ENCODE measurements at places on chromosomes 1 and 21. TPM values are rescaled to one million over a fixed set of nuclear protein-coding genes. Genes with fewer than 3 reads are reported as not detected.

DNA sequence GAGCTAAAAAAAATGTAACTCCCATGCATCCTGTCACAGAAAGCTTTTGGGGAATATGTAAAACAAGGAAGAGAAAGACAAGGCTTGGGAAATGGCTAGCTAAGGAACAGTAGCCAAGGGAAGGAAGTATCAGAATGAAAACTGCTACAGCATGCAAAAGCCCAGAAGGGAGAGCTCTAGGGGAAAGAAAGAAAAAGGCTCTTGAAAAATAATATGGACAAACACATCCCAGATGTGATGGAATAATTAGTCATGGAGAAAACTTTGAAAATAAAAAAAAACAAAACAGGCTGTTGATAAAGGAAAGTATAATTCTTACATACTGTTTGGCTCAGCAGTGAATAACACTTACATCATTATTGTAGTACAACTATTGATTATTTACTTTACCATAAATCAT lies 47.9 kb upstream of the VCAM1 start:
- H3K27ac ChIP-seq: no peak overlapping the region
- DNase-seq: no peak
- H3K4me1 ChIP-seq: no peaks in the 10 kb centered on the region
- no peaks in the 10 kb centered on the region for H3K36me3 ChIP-seq

DNA sequence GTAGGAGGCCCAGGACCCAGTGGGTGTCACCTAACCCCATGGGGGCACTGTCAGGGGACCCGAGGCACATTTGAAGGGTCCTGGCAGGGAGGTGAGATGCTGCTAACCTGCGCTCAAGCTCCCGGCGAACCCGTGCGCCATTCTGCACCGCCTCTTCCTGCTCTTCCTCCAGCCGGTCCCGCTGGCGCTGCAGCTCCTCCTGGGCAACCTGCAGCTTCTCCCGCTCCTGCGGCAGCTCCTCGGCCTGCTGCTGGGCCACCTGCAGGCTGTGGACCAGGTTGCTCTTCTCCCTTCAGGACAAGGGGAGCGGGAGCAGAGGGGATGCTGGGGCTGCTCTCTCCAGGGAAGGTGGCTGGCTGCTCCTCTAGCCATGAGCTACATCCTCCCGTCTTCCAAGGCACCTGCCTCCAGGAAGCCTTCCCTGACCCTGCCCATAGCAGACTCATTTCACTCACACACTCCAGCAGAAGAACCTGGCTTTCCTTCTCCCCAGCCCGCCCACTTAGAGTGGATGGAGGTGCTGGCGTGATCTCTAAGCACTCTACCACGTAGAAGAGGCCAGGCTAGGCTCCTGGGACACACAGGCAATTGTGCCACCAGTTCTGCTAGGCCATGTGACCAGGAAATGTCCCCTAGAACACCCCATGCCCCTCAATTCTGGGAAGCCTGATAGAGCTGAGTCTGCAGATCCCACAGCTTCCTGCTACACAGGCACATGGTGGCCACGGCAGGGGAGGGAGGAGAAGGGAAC lies 15.2 kb upstream of the NBPF1 start:
- H3K36me3 ChIP-seq: peaks cover 56% of the 10 kb centered on the region
- no peaks in the 10 kb centered on the region for H3K27me3 ChIP-seq
- no peak for DNase-seq
- no peaks in the 10 kb centered on the region for H3K4me1 ChIP-seq
- H3K27ac ChIP-seq: no peak overlapping the region

GRCh38 chr1:172360985-172361384 lies 59.5 kb upstream of the C1orf105 start:
- no peak overlapping the region for H3K4me3 ChIP-seq
- H3K27me3 ChIP-seq: no peaks in the 10 kb centered on the region
- H3K4me1 ChIP-seq: peaks cover 40% of the 10 kb centered on the region
- no peak overlapping the region for H3K27ac ChIP-seq

DNA sequence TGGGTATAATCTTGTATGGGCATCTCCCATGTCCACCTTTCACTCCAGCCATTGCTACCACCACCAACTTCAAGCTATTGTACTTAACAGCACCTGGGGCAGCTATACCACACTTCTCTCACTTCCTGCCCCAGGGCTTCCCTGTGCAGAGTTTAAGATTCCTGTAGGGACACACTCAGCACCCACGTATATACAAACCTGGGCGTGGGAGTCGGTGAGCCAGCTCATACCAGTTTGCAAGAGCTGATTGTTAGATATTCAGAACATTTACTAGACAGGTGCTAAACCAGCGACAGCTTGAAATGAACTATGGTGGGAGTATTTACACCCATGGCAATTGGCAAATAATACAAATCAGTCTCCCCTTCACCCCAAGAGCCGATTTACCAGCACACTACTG lies 114.8 kb upstream of the CSF3R start:
- no peak overlapping the region for H3K27ac ChIP-seq
- no peaks in the 10 kb centered on the region for H3K27me3 ChIP-seq
- no peak overlapping the region for H3K4me3 ChIP-seq

GRCh38 chr21:37983336-37984095 lies 67.3 kb upstream of the KCNJ6 start:
- no peaks in the 10 kb centered on the region for H3K4me1 ChIP-seq
- no peak overlapping the region for H3K4me3 ChIP-seq
- no peaks in the 10 kb centered on the region for H3K27me3 ChIP-seq
- H3K36me3 ChIP-seq: no peaks in the 10 kb centered on the region
- no peak for DNase-seq

DNA sequence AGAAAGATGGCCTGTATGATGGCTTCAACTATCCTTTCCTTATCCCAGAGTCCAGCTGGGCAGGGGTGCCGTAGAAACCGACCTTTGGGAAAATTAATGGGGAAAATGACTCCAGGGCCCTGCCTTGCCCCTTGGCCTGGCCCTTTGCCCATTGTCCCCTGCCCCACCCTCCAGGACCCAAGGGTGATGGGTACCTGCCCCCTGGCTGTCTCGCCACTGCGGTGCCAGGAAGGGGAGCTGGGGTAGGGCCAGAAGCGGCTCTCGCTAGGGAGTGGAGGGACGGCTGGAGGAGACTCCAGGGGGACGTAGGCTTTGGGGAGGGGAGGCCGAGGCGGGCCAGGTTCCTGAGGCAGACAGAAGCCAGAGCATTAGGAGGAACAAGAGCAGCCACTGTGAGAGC lies 29.1 kb upstream of the GOLT1A start:
- no peak overlapping the region for H3K4me3 ChIP-seq
- no peaks in the 10 kb centered on the region for H3K4me1 ChIP-seq
- DNase-seq: no peak
- H3K27me3 ChIP-seq: no peaks in the 10 kb centered on the region
- H3K36me3 ChIP-seq: no peaks in the 10 kb centered on the region

GRCh38 chr1:55694310-55694801 lies 479.2 kb upstream of the USP24 start:
- no peaks in the 10 kb centered on the region for H3K4me1 ChIP-seq
- no peak overlapping the region for H3K27ac ChIP-seq
- H3K36me3 ChIP-seq: no peaks in the 10 kb centered on the region
- no peak overlapping the region for H3K4me3 ChIP-seq
- no peaks in the 10 kb centered on the region for H3K27me3 ChIP-seq

GRCh38 chr1:4724695-4725250 lies 70.4 kb downstream of the AJAP1 start:
- H3K27me3 ChIP-seq: no peaks in the 10 kb centered on the region
- H3K36me3 ChIP-seq: no peaks in the 10 kb centered on the region

DNA sequence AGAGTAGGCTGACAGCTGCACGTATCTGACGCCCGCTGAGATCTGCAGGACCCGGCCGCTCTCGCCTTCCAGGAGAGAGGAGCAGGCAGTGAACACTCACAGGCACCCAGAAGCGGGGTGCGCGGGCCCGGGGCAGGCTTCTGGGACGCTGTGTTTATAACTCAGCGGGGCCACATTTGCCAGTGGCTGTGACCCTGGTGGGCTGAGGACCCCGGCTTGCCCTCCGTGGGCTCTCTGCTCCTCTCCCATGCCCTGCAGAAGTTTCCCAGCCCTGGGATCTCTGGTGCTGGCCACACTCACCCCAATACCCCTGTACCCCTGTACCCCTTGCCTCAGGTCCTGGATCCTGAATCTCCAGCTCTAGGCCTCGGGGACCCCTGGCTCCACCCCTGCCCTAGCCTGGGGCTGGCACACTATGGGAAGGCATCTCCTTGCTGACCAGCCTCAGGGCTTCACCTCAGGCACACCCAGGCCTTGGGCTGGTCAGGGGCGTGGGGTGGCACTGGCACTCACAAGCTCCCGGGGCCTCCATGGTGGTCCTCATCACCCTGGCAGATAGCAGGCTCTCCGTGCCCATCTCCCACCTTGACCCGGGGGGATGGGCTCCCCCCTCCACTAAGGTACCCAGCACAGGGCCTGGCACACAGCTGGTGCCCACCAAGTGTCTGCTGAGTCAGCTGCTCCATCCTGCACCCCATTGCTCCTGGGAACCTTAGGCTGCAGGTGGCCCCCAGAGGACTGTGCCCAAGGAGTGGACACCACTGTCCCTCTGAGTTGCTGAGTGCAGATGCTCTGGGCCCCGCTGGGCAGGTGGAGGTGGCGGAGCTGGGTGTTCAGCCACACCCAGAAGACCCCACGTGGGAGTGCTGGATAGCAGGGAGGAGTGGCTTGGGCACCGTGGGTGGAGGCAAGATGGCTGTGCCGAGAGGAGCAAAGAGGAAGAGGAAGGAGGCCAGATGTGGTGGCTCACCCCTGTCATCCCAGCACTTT lies 32.4 kb downstream of the MORN1 start:
- H3K4me3 ChIP-seq: no peak overlapping the region
- DNase-seq: no peak
- H3K4me1 ChIP-seq: no peaks in the 10 kb centered on the region

- peak; percentile 45 for DNase-seq
- peak within 1 kb of the TSS; percentile 80 for H3K4me3 ChIP-seq
- peaks cover 40% of the 10 kb centered on the region for H3K4me1 ChIP-seq
- peak within 1 kb of the TSS; percentile 66 for H3K27ac ChIP-seq
- H3K36me3 ChIP-seq: no peaks in the 10 kb centered on the region
Measured at GRCh38 chr1:52601991-52602855, at the start of gene GPX7. TSS of gene GPX7 (plus strand) at chr1:52602371. CDS start at chr1:52602410, 39 bp downstream.

GRCh38 chr1:79041666-79042065 lies 35.1 kb upstream of the ADGRL4 start:
- H3K36me3 ChIP-seq: no peaks in the 10 kb centered on the region
- no peak overlapping the region for H3K27ac ChIP-seq
- H3K4me1 ChIP-seq: no peaks in the 10 kb centered on the region

GRCh38 chr21:42343101-42343500 lies 7.7 kb downstream of the TFF2 start:
- H3K27me3 ChIP-seq: no peaks in the 10 kb centered on the region
- H3K36me3 ChIP-seq: no peaks in the 10 kb centered on the region
- H3K27ac ChIP-seq: no peak overlapping the region
- H3K4me1 ChIP-seq: peaks cover 5% of the 10 kb centered on the region

GRCh38 chr1:21329209-21329844 lies 39.1 kb upstream of the ECE1 start:
- DNase-seq: no peak
- no peaks in the 10 kb centered on the region for H3K27me3 ChIP-seq
- H3K36me3 ChIP-seq: no peaks in the 10 kb centered on the region
- H3K27ac ChIP-seq: no peak overlapping the region
- peaks cover 69% of the 10 kb centered on the region for H3K4me1 ChIP-seq

GRCh38 chr1:220045356-220046051 lies 801 bp downstream of the EPRS1 start:
- peak overlapping the region; percentile 81 for H3K4me3 ChIP-seq
- H3K27me3 ChIP-seq: no peaks in the 10 kb centered on the region
- H3K36me3 ChIP-seq: no peaks in the 10 kb centered on the region
- DNase-seq: no peak
- H3K4me1 ChIP-seq: peaks cover 26% of the 10 kb centered on the region
- H3K27ac ChIP-seq: peak overlapping the region; percentile 87

DNA sequence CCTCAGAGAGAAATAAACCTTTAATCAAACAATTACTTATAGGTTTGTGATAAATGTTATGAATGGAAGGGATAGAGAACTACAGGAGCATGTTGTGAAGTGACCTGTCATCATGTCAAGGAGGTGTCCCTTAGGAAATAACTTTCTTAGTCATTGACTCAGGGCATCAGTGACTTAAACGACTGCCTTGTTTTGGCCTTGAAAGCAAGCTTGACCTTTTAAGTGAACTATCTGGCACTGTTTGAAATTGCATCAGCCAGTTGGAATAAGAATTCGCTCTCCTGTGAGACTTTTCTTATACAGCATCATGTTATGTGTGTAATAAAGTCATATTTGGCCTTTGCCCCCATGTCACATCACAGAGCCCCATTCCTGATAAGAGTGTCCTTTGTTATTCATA lies 30.9 kb downstream of the LRRC8B start:
- no peak overlapping the region for H3K27ac ChIP-seq
- H3K27me3 ChIP-seq: no peaks in the 10 kb centered on the region
- peaks cover 6% of the 10 kb centered on the region for H3K4me1 ChIP-seq
- H3K36me3 ChIP-seq: no peaks in the 10 kb centered on the region
- no peak for DNase-seq
- H3K4me3 ChIP-seq: no peak overlapping the region

- H3K27ac ChIP-seq: no peak overlapping the region
- H3K27me3 ChIP-seq: peaks cover 5% of the 10 kb centered on the region
- H3K36me3 ChIP-seq: no peaks in the 10 kb centered on the region
- no peaks in the 10 kb centered on the region for H3K4me1 ChIP-seq
- no peak for DNase-seq
Measured at GRCh38 chr1:51324251-51325010, 5.9 kb downstream of the TTC39A start.

DNA sequence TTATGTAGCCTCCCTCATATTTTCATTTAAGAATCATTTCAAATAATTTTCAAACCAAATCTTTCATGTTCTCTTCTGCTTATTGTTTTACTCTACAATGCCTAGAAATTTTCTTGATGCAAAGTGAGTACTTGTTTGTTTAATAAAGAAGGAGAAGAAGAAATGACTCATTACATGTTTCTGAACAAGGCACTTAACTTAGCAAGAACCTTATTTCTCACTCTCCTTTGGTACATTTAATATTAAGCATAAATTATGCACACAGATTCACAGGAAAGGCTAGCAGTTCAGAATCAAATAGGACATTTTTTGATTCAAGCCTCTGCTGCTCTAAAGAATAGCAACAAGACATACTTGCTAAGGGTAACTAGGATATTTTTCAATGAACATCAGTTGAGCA lies 9.1 kb downstream of the SCYL3 start:
- H3K36me3 ChIP-seq: peaks cover 15% of the 10 kb centered on the region
- H3K27ac ChIP-seq: no peak overlapping the region
- H3K27me3 ChIP-seq: no peaks in the 10 kb centered on the region
- no peak overlapping the region for H3K4me3 ChIP-seq
- no peaks in the 10 kb centered on the region for H3K4me1 ChIP-seq

- peaks cover 55% of the 10 kb centered on the region for H3K36me3 ChIP-seq
- H3K4me1 ChIP-seq: no peaks in the 10 kb centered on the region
- DNase-seq: no peak
- H3K27me3 ChIP-seq: no peaks in the 10 kb centered on the region
- H3K27ac ChIP-seq: no peak overlapping the region
Measured at GRCh38 chr21:32364796-32365195, 28.0 kb downstream of the URB1 start.

GRCh38 chr1:70504176-70504820 lies 93.2 kb downstream of the CTH start:
- no peak for DNase-seq
- no peaks in the 10 kb centered on the region for H3K36me3 ChIP-seq
- H3K27ac ChIP-seq: no peak overlapping the region
- H3K4me3 ChIP-seq: no peak overlapping the region

RWDD3 gene
- total RNA-seq: 13.0 TPM

PTCH2 gene
- total RNA-seq: 1.7 TPM

GPR153 gene
- total RNA-seq: 0.66 TPM

RPE65 gene
- not detected for total RNA-seq

SLAMF8 gene
- 4.0 TPM for total RNA-seq

CLCA4 gene
- total RNA-seq: not detected

A3GALT2 gene
- not detected for total RNA-seq

SASS6 gene
- total RNA-seq: 13.1 TPM

PROK1 gene
- not detected for total RNA-seq

SLFNL1 gene
- 0.09 TPM for total RNA-seq

Data from CD8-positive, alpha-beta memory T cell (primary cell).